ENCODE measurements at places on chromosomes 11 and 22.

- no peak for DNase-seq
These were observed 7.8 kb upstream of the CD248 start for GRCh38 chr11:66324664-66325063.

- no peak for DNase-seq
These were observed 158.1 kb downstream of the GRIA4 start for GRCh38 chr11:105767931-105768330.

DNA sequence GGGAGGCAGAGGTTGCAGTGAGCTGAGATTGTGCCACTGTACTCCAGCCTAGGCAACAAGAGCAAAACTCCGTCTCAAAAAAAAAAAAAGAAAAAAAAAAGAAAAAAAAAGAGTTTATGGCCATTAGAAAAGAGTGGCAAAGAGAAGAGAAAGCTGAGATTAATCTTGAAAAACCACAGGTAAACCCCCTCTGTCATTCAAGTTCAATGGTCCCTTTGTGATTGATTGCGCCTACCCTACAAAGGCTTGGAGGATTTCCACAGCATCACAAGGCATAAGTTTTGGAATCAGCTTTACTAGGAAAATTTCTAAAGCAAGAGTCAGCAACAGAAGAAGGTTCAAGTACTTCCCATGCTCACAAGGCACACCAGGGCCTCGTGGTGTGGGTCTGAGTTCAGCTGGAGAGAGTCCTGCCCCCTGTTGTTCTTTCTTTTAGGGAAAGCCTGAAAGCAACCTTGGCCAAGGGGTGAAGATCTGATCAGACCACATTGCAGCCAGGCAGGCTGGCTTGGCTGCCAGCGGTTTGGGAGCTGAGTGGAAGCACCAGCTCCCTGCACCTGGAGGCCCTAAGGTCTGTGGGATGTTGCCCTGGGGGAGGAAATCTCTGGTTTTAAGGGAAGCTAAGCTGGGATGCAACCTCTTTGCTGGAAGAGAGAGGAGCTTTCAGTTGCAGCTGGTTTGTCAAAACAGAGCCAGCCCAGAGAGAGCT, 41.8 kb downstream of the SLN start:
- DNase-seq = no peak

GRCh38 chr11:10982704-10983510, 125.1 kb upstream of the ZBED5 start:
- no peak for DNase-seq

- no peak for DNase-seq
These were observed 58.2 kb downstream of the OR10A6 start for GRCh38 chr11:7872890-7873289.

DNA sequence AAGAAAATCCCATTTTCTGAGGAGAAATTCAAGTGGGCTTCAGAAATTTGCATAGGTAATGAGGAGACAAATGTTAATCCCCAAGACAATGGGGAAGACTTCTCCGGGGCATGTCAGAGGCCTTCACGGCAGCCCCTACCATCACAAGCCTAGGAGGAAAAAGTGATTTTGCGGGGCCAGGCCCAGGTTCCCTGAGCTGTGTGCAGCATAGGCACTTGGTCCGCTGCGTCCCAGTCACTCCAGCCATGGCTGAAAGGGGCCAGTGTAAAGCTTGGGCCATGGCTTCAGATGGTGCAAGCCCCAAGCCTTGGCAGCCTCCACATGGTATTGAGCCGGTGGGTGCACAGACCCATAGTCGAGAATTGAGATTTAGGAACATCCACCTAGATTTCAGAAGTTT, 570.7 kb downstream of the KCNA4 start:
- no peak for DNase-seq

- DNase-seq = no peak
These were observed 43.3 kb downstream of the WT1 start for GRCh38 chr11:32391956-32392553.

DNA sequence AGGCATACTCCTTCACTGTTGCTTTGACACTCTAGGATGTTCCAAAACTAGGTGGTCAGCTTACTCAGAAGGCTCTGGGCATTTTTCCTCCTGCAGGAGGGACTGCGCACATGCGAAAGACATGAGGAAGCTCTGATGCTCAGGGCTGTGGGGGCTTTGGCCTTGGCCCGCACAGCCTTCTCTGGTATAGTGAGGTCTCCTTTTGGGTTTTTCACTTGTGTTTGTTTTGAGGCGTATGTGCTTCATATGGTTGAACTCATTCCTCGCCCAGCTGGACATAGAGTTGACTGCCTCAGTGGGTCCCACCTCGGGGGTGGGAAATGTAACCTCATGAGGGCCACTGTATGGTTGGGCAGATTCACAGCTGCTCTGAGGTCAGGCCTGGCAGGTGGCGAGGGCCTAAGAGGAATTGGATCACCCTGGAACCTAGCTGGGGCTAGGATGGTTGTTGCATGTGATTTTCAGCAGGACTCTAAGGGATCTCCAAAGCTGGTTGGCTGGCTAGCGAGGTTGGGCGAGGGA, 63.7 kb downstream of the PTPRJ start:
- DNase-seq = no peak

DNA sequence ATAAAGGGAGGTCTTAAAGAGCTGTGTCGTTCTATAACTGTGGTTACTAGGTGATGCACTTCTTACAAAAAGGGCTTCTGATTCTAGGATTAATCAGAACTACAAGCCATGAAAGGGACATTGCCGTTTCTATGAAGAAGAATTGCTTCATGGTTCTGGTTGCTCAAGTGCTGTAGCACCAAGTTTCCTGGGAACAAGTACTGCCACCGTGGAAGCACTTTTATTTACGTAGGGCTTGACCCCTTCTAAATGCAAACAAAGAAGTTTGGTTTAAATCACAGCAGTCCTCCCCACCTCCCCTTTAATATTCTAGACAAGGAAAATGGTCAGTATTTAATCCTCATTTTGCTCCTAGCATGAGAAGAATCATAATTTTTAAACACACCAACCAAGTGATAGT, 9.8 kb downstream of the YAP1 start:
- no peak for DNase-seq

GRCh38 chr11:927871-928270, 2.2 kb downstream of the AP2A2 start:
- DNase-seq = no peak

- no peak for DNase-seq
These were observed 22.6 kb downstream of the RTN4RL2 start for GRCh38 chr11:57482782-57483561.
